ENCODE measurements at places on chromosomes 1 and 21.

DNA sequence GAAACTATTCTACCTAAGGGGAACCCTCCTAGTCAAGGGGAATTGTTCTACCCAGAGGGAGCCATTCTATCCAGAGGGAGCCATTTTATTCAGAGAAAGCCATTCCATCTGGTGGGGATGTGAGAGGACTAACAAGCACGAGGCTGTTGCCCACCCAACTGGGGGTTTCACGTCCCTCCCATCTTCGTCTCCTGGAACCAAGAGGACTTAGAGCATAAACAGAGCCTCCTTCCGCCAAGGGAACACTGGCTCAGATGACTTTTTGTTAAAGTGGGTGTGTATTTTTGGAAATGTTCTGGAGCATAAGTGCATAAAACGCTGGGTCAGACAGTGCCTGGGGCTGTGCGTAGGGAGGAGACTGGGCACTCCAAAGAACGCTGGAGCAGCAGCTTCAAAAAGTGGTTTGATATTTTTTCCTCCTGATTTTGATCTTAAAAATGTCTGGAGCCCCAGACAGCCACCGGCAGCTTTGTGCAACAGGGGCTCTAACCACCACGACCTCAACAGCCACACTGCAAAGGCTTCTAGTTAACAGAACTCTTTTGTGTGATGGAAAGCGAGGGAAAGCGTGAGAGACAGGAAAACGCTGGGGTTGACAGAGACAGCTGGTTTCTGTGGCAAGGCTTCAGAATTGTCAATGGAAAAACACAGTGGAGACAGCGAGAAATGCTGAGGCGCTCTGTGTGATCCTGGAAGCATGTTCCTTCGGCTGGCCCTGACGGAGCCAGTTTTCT lies 363.6 kb upstream of the CAMK1G start:
- no peak for DNase-seq

DNA sequence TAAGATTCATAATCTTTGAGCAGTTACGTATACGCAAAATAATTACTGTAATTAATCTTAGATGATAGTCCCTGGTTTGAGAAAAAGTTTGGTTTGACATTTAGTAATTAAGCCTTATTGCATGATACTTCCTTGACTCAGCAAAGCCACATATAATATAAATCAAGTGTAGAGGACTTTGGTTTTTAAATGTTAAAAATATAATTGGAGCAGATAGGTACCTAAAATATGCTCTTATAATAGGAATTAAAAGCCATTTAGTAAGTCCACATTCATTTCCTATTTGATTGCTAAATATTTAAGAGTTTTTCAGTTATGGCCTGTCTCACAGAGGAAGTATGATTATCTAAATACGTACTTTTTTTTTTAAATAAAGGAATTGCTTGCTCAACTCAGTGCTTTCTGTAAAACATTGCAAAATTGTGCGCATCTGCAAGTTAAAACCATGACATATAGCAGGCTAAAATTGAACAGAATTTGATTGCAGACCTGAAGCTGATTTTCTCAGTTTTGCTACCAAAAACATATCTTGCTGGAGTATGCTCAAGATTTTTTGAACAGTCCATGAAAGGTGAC lies 20.4 kb downstream of the RPE65 start:
- no peak for DNase-seq

DNA sequence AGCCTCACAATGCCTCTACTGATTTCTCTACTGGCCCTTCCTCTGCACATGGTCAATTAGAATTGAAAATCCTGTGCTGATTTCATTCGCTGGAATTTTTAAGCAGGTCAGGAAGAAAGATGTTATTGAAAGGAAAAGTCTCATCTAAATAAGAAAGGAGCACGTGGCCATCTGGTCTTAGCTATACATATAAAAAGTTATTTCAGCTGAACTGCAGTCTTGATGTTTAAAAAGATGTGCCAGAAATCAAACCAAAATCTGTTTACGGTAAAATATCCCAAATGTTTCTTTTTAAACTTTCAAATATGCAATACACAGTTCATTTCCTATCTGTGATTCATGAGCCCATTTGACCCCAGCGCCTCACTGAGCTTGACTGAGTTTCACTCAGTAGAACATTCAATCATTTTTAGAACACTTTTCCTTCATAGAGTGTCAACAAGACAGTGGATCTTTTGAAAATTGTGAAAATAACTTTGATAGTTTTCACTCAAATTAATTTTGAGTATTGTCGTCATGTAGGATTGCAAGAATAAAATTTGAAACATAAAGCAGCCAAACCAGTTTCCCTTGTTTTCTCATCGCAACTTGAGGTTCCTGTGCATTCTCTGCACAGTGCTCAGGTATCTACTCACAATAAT lies 293.6 kb downstream of the PTPRC start:
- no peak for DNase-seq

DNA sequence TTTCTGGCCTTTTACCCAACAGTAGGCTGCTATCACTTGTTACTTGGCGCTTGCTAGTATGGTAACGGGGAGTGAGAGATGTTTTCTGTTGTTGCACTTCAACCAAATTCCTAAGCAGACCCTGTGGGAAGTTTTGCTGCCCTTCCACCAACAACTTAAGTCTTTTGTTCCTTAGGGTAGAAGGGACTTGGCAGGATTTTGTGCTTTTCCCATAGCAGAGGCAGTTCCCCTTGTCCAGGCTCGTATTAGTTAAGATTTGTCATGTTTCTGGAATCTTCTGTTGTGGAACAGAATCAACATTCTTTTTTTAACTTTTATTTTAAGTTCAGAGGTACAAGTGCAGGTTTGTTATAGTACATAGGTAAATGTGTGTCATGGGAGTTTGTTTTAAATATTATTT lies 73.2 kb upstream of the SGIP1 start:
- no peak for DNase-seq

GRCh38 chr1:186481303-186481888 lies 20.5 kb upstream of the PDC start:
- no peak for DNase-seq

DNA sequence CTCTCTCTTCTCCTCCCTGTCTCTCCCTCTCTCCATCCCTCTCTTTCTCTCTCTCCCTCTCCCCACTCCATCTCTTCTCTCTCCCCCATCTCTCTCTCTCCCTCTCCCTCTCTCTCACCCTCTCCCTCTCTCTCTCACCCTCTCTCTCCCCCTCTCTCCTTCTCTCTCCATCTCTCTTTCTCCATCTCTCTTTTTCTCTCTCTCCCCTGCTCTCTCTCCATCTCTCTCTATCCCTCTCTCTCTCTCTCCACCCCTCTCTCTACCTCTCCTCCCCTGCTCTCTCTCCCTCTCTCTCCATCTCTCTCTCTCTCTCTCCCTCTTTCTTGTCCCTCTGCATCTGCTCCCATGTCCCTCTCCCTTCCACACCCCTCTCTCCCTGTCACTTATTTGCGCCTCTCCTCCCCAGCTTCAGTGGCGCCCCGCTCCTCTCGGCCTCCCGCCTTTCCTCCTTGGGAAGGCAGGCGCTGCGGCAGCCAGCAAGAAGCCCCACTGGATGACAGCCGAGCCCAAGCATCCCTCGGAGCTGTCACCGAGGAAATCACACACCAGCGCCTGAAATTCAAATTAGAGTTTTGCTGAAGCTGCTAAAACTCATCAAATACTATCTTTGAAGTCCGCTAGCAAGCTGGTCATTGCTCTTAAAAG lies 15.3 kb upstream of the EPHA8 start:
- no peak for DNase-seq

GRCh38 chr1:248730507-248731335 lies 24.8 kb downstream of the LYPD8 start:
- no peak for DNase-seq

DNA sequence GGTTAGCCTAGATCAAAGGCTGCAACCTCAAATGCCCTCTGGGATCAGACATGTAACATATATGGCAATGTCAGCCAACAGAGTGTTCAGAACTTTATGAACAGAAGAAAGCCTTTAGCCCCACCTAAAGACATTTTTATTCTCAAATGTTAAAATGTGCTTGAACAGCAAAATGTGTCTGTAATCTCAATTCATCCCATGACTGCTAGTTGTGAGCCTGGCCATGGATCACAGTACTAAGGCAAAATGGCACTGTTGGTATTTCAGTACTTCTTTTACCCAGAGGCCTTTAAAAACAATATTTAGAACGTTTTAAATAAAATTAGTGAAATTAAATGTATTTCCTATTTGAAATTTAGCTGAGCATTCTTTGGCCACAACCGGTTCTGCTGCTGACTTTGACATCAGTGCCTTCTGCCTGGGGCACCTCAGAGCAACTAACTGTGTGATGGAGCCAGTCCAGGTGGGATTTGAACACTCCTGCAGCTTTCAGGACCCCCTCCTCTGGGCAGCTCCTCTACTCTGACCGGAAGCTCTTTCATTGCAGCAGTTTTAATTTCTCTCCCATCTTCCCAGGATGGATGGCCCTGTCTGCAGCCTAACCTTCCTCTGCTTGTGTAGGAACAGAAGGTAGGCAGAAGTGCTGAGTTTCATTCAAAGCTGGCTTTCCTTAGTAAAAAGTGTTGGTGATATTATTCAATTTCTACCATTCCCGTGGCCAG lies 68.3 kb upstream of the NFIA start:
- no peak for DNase-seq

GRCh38 chr1:59352065-59352464 lies 55.2 kb downstream of the FGGY start:
- DNase-seq = no peak

DNA sequence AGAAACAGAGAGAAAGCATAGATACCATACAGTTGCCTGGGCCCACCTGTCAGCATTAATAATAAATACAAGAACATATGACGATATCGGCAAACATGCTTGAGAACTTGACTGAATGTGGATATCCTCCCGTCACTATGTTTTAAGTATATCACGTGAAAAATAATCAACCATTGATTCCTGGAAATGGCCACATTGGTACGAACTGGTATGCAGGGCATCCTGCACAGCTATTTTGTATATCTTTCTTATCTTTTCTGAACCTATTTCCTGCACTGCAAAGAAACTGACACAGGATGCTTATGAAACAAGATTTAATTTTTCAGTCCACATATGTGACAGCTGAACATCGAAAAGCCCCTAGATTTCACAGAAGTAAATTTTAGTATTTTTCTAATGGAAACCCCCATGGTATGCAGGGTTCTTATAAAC lies 22.8 kb upstream of the RGS1 start:
- DNase-seq = no peak

DNA sequence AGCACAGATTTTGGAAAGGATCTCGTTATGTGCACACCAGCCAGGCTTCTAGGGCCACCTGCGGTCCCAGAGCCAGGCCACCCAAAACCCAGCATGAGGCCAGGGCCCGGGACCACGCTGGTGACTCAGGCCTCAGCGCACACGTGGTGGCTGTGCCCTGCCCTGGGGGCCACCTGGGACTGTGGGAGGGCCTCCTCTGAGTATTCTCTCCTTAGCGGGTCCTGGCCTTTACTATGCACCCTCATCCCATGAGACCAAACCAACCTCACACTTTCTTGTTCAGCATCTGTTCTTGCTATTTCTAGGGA lies 9.9 kb downstream of the WNT9A start:
- no peak for DNase-seq

DNA sequence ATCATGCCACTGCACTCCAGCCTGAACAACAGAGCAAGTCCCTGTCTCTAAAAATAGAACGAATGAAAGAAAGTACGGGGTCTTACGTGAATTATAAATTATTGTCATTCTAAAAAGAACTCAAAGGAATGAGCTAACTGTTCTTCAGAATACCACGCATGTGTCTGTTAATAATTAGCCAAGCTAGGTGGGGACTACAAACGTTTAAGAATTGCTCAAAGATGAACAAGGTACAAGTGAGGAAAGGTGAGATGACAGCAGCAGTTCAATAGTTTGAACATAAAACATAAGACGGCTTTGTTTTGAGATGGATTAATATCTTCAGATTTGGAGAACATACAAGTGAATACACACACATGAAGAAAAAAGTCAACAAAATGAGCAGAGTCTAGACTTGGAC lies 79.6 kb downstream of the UBR4 start:
- DNase-seq = no peak

GRCh38 chr1:67162954-67163353 lies 3.3 kb upstream of the IL23R start:
- DNase-seq = no peak

DNA sequence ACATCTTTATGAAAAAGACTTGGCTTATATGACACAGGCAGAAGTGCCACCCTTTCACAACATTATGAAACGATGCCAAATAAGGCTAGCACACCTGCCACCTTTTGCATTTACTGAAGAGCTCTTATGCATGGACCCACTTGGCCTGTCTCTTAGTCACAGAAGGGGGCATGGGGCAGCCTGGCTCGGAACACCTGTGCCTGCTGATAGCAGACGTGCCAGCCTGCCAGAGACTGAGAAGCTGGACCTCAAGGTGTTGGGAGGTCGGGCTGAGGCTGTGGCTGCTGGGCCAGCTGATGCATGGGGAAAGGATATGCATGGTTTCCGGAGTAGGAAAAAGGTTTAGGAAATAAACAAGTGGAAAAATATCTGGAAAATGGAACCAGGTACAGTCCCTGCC lies 21.5 kb downstream of the RCAN1 start:
- DNase-seq = no peak

GRCh38 chr1:85417017-85417416 lies 47.9 kb downstream of the DDAH1 start:
- no peak for DNase-seq

GRCh38 chr1:8412183-8412831 lies 94.4 kb downstream of the SLC45A1 start:
- DNase-seq = peak; percentile 67

- DNase-seq = no peak
Measured at GRCh38 chr1:60637651-60638050, 444.7 kb upstream of the NFIA start.

- no peak for DNase-seq
Measured at GRCh38 chr1:224724566-224724965, 108.4 kb downstream of the CNIH3 start.

DNA sequence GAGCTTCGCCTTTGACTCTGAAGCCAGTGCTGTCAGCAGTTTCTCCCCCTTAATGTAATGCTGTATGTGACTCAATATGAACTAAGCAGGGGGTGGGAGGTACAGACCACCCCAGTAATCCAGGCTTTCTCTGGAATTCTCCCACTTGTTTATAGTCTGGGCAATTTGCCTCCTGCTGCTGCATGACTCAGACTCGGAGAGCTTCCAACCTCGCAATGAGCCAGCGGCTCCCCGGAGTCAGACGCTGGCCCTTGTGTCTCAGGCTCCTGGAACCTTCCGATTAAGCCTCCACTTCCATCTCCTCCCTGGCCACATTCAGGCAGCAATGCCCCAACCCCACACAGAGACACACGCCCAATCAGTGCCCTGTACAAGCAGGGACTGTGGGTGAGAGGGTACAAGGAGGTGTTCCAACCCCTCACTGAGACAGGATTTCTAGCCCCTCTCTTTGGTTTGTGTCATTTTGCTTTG lies 471.7 kb upstream of the VAMP3 start:
- peak; percentile 94 for DNase-seq
